ENCODE measurements at places on chromosomes 6 and 20.

DNA sequence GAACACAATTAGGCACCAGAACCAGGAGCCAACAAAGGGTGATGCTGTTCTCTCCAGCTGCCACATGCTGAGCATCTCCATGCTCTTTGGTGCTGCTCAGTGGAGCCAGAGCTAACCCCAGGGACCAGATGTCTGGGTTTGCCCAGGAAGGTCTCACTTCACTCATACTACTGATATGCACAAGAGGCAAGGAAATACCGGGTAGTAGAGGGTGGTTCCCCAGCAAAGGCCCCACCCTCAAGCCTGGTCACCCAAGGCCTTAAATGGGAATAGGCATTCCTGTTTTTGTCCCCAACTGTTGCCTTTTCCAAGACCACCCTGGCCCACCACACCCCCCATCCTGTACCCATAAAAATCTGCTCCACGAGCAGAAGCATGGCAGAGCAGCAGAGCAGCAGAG is 204.5 kb upstream of the TAB2 start:
- peak; percentile 58 for DNase-seq

DNA sequence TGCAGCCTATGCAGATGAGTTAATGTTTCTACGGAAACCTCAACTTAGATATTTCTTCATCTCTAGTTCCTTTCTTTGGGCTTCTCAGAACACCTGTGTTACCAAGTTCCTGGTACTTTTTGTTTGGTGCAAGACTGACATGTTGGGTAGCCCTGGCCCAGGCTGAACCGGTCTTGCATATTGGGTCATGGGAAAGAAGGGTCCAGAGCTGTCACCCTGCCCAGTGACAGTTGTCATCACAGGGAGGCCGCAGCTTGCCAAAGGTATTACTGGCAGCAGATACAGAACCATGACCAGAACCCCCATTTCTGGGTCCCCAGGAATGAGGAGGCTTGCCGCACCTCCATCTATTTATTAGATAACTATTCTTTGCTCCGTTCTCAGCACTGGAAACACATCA is 40.2 kb downstream of the PDYN start:
- no peak for DNase-seq

DNA sequence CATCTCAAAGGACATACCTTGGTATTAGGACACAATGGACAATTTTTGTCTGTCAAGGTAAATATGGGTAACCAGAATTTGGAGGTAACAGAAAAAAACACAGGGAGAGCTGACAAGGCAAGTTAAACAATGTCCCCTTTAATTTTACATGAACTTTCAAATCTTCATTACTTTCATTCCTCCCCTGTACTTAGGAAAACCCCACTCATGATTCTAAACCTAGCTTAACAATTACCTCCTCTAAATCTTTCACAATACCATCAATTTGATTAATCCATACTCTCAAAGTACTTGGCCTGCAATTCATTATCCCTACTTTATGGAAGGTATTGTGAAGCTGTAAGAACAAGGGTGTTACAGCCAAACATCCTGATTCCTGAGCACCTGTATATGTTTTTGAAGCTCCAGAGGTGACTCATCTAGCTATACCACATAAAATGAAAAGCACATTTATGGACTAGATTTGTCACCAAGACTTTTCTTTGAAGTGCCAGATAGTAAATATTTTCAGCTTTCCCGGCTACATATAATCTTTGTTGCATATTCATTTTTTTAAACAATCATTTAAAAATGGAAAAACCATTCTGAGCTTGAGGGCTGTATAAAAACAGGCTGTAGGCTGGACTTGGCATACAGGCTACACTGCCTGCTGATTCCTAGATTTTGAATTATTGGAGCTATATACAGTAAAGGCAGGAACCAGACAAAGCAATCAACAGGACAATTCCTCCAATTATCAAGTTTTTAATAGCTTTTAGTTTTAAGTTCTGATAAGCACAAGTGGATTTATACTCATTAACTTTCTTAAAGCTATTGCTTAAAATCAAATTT is 22.9 kb downstream of the DEK start:
- DNase-seq: no peak

- DNase-seq: no peak
These were observed 262.3 kb downstream of the ZNF217 start for GRCh38 chr20:53331151-53331973.

- DNase-seq: no peak
These were observed at the start of gene DBNDD2 for GRCh38 chr20:45407783-45408645. TSS of gene DBNDD2 (plus strand) at chr20:45408289. CDS start at chr20:45408468, 179 bp downstream.

GRCh38 chr20:51678026-51678697 is 90.0 kb downstream of the ATP9A start:
- no peak for DNase-seq

DNA sequence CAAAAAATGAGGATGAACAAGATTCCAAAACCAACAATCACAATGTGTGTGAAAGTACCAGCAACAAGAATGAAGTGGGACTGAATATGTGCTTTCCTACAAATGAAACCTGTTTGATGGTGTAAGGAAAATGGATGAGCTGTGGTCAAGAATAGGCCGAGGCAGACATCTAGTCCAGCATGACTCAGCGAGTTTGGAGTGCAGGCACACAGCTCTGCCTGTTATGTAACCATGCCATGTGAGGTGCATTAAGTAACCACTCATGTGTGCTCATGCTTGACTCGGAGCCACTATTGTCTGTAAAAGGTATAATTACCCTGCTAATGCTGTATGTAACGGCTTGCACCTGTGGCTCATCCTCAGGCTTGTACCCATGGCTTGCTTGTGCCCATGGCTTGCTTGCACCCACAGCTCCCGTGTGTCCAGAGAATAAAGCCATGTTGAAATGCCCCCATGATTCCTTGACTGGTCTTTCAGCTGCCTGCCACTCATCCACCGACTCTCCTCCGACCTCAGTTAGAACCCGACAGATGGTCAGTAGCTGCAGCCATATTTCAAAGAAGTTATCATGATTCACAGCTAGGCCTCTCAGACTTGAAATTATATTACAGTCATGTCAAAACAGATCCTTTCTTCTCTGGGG is 98.7 kb downstream of the BACH2 start:
- DNase-seq: no peak

DNA sequence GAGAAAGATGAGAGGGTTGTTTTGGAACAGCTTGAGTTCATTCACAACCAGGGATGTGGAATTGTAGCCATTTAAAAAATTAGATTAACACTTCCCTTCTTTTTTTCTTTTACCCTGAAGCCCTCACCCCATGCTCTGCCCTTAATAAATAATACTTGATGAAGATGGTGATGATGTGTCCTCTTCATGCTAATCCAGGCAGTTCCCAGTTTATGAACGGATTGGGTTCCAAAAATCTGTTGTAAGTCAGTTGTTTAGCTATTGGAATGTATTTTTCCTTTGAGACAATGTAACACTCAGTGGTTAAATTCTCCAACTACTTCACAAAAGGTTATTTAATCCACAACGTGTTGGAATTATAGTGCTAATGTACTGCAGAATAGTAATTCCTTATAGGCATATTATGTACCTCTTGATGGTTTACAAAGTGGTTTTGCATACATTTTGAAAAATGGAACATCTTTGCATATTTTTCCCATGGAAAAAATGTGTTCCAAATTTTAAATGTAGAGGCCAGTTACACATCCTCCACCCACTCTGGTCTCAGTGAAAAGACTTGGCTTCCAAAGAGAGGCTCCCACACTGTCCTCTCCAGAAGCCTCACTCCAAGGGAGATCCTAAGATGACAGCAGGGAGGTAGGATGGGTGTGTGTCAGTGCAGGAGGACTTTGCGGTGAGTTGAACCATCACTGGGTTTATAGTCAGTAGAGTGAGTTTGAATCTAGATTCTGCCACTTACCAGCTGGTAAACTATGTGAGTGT is 45.8 kb upstream of the CEP162 start:
- DNase-seq: no peak

GRCh38 chr20:47991875-47992488 is 206.7 kb upstream of the SULF2 start:
- no peak for DNase-seq

GRCh38 chr6:135851442-135852271 is at the start of gene PDE7B:
TSS of gene PDE7B (plus strand) at chr6:135851701.
- peak; percentile 72 for DNase-seq

DNA sequence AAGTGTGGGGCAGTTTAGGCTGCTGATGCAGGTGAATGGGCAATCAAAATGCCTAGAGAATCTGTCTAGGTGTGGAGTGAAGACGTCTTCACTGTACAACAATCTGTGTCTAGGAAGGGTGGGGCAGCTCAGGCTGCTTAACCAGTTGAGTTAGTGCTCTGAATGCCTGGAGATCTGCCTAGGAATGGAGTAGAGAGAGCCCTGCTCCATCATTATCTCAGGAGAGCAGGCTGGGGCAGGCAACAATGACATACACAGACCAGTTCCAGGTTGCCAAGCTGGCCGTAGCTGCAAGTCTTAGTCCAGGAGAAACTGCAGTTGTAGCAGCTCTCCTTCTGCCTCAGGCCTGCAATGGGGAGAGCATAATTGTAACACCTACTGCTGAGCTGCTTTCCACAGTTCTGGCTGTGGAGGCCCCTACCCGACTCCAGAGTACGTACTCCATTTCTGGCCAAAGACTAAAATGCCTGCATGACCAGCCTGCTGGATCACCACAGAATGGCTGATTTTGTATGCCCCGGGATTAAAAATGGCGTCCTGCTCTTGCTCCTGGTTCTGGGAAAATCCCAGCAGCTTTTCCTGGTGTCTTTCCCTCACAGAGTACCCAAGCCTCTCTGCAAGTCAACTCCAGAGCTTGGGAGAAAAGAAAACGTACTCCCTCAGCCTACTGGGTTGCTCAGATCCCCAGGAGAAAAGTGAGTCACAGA is 545.4 kb downstream of the ADGRB3 start:
- no peak for DNase-seq

DNA sequence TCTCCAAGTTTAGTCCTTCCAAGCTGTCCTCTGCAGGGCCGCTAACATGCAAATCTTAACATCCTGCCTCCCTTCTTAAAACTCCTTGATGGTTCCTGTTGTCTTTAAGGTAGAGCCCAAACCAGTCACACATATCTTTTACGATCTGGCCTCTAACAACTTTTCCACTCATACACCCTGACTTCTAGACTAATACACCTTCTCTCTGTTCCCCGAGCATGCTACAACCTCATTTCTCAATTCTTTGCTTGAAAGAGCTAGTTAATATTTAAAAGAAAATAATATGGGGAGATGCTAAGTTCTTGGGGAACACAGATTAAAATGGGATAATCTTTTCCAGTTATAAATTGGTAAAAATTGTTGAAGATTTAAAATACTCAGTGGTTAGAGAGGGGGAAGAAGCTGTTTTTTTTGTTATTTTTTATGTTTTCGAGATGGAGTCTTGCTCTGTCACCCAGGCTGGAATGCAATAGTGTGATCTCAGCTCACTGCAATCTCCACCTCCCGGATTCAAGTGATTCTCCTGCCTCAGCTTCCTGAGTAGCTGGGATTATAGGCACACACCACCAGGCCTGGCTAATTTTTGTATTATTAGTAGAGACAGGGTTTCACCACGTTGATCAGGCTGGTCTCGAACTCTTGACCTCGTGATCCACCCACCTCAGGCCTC is 250.7 kb downstream of the MAFB start:
- no peak for DNase-seq

DNA sequence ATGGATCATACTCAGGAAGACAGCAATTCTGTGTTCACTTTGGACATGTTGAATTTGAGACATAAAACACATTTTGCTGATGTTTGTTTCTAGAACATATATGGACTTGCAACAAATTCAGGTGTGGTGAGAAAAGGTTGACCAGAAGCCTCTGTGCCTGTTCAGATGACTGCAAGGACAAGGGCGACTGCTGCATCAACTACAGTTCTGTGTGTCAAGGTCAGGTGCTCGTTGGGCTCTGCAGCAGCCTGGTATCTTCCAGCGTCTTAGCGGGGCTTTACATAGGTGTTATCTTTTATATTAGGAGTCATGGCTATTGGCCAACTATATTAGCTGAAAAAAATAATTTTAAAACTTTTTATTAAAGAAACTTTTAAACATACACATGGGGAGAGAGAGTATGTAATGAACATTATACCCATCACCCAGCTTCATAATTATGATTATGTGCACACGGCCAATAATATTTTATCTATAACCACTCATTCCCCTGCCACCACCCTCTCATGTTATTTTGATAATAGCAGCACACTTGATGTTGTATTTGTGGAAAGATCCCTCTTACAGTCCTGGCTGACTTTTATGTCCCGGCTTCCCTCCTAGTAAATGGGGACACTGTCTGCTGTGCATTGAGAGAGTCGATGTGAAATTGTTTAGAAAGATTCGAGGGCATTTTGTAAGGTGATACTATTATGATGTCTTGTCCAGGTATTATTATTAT is 43.4 kb downstream of the ENPP1 start:
- no peak for DNase-seq

DNA sequence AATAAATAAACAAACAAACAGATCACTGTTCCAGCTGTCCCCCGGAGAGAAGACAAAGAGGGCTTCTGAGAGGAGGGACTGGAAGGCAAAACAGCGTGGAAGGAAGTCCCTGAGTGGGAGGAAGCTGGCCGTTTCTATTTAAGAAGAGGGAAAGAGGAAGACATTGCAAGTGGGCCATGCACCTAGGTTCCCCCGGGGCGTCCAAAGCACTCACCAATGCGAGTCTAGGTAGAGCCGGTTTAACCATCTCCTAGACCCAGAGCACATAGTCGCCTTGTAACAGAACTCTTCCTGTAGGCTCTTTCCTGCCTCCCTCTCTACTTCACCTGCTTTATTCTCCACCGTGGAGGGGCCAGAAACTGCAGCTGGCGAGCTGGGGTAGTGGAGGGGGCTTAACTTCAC is 158.4 kb downstream of the ZDHHC14 start:
- DNase-seq: no peak

DNA sequence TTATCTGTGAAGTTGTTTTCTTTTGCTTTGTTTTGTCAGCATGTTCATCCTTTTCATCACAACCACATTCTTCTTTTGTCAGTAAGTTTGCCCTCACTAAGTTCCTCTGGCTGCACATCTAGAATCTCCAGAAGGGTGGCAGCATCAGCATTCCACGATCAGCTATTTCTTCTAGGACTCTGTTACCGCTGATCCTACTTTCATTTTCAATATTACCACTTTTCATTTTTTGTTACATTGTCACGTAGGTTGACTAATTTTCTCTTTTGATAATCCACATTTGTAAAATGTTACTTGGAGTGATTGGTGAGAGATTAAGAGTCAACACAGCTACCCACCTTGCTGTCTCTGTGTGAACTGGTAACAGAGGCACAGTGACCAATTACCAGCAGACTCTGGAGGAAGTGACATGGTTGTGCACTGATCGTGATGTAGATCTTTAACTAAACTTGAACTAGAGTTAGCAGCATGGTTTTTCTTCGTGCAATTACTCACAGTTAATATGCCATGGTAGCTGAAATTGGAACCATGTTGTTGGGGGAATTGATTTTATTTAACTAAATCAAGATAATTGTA is 307.9 kb upstream of the SLC35B3 start:
- DNase-seq: no peak

DNA sequence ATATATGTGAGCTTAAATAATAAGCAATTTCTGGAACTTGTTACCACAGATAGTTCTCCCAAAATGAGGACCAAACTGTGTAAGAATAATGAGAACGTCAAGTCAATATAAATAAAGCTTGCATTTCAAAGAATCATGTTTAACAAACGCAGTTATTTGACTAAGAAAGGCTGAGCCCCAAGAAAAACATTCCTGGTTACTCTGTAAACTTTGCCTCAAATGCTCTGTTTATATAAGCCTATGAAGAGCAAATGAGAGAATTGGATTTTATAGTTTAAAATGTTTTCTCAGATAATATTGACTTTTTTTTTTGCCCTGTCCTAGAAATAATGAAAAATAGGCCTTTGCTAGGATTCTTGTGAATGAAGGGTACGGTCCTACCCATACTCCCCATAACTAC is 81.3 kb downstream of the C6orf52 start:
- no peak for DNase-seq

GRCh38 chr6:1029141-1029540 is 282.8 kb upstream of the FOXQ1 start:
- DNase-seq: no peak

GRCh38 chr20:4059606-4060005 is 44.2 kb upstream of the RNF24 start:
- DNase-seq: no peak
